CD4-positive, alpha-beta T cell treated with Interleukin-4 for 4 hours (primary cell): ENCODE measurements at places on chromosomes 13 and 19.

DNA sequence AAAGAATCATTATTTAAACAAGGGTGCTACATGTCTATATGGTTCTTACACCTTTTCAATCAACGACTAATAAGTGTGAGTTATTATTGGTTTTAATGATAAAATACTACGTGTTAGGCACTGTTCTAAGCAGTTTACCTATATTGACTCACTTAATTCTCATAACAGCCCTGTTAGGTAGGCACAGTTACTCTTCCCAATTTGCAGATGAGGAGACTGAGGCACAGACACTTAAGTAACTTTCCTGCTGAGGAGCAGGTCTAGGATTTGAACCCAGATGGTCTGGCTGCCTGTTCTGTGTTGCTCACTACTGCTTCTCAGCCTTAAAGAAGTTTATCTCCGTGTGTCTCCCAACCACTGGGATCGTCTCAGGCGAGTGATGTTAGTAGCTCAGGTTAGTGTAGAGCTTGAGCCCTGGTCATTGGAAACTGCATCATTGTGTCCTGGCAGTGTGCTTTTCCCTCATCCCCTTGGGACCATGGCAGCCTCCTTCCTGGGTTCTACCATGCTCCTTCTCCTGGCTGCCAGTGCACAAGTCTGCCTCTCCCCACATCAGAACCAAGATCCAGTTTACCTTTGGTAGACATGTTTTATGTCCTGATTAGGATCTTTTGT lies 10.9 kb downstream of the UBAC2 start:
- no peak for DNase-seq

- no peak for DNase-seq
These were observed 120.9 kb downstream of the NUFIP1 start for GRCh38 chr13:44868397-44868796.

DNA sequence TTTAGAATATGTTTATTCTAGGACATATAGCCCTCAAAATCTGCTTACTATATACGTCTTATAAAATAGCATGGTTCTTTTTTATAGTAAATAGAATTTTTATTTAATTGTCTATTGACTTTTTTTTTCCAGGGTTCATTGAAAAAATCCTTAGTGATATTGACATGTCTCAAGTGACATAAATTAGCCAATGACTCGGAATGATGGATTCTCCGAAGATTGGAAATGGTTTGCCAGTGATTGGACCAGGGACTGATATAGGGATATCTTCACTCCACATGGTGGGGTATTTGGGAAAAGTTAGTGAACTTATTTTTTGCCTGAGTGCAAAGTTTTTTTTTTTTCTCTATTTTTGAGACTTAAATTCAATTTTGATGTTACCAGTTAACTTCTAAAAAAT lies 3.2 kb downstream of the USPL1 start:
- no peak for DNase-seq

DNA sequence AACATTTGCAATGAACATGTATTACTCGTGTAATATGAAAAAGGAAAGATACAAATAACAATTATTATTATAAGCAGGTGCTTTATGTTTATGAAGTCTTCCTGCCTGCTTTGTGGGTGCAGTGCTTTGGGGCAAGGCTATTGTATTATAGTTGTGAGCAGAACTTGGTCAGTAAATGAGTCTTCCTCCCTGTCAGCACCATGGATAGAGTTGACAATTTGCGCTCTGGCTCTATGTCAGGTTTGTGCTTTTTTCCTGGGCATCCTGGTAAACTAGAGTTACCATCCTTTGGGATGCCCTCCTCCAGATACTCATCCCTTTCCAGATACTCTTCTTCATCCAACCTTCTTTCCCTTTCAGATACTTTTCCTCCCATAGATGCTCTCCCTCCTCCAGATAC lies 19.6 kb downstream of the ERICH6B start:
- no peak for DNase-seq

GRCh38 chr13:40399756-40400155 lies 266.7 kb downstream of the FOXO1 start:
- no peak for DNase-seq
